Hepatocyte (in vitro differentiated cells): ENCODE measurements at places on chromosomes 12 and 14. TPM values are rescaled to one million over a fixed set of nuclear protein-coding genes. Genes with fewer than 3 reads are reported as not detected.

GRCh38 chr12:89389755-89390661 lies 37.7 kb upstream of the DUSP6 start:
- DNase-seq, result peak; percentile 40
- peak overlapping the region; percentile 84 for H3K27ac ChIP-seq
- peaks cover 30% of the 10 kb centered on the region for H3K4me1 ChIP-seq
- H3K27me3 ChIP-seq, result no peaks in the 10 kb centered on the region
- H3K4me3 ChIP-seq, result no peak overlapping the region

The SLC25A47 gene
- 1.6 and 1.8 TPM in 2 replicates for total RNA-seq

The LGR5 gene
- total RNA-seq, result 5.7 and 7.2 TPM in 2 replicates

GRCh38 chr14:69572841-69573135 lies 1.9 kb downstream of the CCDC177 start:
- no peak overlapping the region for H3K4me3 ChIP-seq
- no peak for DNase-seq
- H3K27ac ChIP-seq, result no peak overlapping the region
- H3K36me3 ChIP-seq, result no peaks in the 10 kb centered on the region
- peaks cover 62% of the 10 kb centered on the region for H3K27me3 ChIP-seq

- no peaks in the 10 kb centered on the region for H3K4me1 ChIP-seq
- no peak for DNase-seq
- H3K27me3 ChIP-seq, result no peaks in the 10 kb centered on the region
Observed at GRCh38 chr12:112183141-112184021, 58.0 kb downstream of the TRAFD1 start.

DNA sequence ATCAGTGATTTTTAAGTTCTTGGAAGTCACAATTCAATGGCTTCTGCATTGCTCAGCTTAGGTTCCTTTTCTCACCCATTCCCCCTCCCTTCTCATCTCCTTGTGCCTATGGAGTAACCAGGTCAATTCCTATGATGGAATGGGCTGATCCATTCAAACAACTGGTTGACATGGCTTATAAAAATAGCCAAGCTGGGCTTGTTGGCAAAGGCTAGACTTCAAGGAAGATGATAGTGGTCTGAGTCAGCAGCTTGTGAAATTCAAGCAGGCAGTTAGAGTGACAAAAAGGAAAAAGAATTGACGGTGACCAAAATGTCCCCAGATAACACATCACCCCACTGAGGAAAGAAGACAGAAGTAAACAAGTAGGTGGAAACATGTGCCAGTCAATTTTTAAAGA lies 119.9 kb upstream of the PCED1B start:
- no peak overlapping the region for H3K4me3 ChIP-seq
- no peak overlapping the region for H3K27ac ChIP-seq
- no peaks in the 10 kb centered on the region for H3K27me3 ChIP-seq
- no peak for DNase-seq
- no peaks in the 10 kb centered on the region for H3K36me3 ChIP-seq

DNA sequence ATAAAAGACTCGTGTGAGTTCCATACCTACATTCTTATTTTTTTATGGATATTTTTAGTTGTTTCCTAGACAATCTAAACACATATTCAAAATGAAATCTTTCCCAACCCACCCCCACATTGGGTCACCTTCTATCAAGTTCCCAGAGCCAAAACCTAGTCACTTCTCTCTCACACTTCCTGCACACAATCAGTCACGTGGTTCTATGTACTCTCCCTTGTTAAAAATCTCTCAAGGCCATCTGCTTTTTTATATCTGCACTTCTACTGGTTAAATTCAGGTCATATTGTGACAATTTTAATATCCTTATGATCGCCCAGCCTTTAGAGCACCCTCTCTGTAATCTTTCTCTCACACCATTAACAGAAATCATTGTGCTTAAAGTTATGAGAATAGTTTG lies 175.0 kb upstream of the SYT10 start:
- H3K27me3 ChIP-seq, result no peaks in the 10 kb centered on the region
- H3K4me3 ChIP-seq, result no peak overlapping the region
- DNase-seq, result no peak
- no peaks in the 10 kb centered on the region for H3K36me3 ChIP-seq
- no peak overlapping the region for H3K27ac ChIP-seq

The SLC39A2 gene
- total RNA-seq, result 3.3 and 4.2 TPM in 2 replicates

DNA sequence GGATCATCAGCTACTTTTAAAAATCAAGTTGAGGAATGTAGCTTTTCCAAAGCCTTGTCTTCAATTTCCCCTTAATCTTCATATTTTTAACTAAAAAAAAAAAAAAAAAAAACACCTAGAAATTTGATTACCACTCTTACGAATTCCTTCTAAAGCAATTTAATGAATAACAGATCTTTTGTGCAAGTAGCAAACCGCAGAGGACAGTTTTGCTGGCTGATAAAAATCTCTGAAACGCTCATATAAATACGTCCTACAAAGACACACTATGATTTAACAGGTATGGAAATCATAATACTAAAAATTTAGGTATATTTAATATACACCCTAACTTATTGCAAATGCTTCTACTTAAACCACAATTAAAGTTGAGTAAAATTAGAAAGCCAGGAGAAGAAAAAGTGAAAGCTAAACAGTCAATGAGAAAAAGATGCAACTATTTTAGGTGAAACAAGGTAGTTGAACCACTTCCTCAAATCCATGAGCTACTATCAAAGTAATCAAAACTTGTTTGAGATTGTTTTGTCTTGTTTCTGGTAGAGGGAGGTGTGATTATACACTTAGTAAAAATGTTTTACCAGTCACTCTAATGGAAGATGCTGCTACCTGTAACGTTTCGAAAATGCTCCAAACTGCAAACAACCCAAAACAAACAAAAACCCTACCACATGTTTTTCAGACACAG lies 2.2 kb downstream of the PAWR start:
- peak overlapping the region; percentile 97 for H3K27ac ChIP-seq
- no peak for DNase-seq
- H3K4me3 ChIP-seq, result peak overlapping the region; percentile 82
- H3K36me3 ChIP-seq, result no peaks in the 10 kb centered on the region

- H3K27me3 ChIP-seq, result no peaks in the 10 kb centered on the region
- DNase-seq, result no peak
- no peak overlapping the region for H3K4me3 ChIP-seq
Observed at GRCh38 chr14:95727056-95727700, 13.3 kb upstream of the TCL1A start.

The TDP1 gene
- total RNA-seq, result 14.7 and 19.4 TPM in 2 replicates

GRCh38 chr14:104395276-104395675 lies 184.3 kb upstream of the C14orf180 start:
- no peak overlapping the region for H3K27ac ChIP-seq
- no peak overlapping the region for H3K4me3 ChIP-seq
- no peaks in the 10 kb centered on the region for H3K36me3 ChIP-seq
- H3K4me1 ChIP-seq, result peaks cover 7% of the 10 kb centered on the region
- DNase-seq, result no peak

DNA sequence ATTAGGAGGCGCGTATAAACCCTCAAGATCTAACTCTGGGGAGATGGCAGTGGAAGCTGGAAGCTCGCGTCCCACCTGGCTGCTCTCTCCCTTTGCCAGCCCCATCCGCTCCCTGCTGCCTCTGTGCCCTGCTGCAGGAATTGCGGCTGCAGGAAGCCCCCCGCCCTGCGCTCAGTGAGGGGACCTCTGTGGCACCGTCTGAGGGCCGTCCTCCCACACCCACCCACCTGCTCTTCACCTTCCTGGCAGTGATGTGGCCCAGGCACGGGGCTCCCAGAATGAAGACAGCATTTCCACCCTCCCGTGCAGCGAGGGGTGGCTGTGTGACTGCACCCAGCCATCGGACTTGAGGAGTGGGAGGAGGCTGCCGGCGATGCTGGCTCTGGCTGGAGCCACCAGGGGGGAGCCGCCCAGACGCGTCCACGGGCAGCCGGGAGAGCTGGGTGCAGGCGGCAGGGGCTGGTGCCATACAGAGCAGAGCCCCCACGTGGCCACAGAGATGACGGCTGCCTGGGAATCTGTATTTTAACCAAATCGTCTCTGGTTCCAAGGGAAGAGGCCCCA lies 28.3 kb upstream of the GALNT9 start:
- H3K36me3 ChIP-seq, result no peaks in the 10 kb centered on the region
- H3K4me1 ChIP-seq, result peaks cover 4% of the 10 kb centered on the region
- H3K4me3 ChIP-seq, result no peak overlapping the region
- peaks cover 7% of the 10 kb centered on the region for H3K27me3 ChIP-seq
- no peak for DNase-seq

The DNAI7 gene
- not detected in 2 replicates for total RNA-seq

DNA sequence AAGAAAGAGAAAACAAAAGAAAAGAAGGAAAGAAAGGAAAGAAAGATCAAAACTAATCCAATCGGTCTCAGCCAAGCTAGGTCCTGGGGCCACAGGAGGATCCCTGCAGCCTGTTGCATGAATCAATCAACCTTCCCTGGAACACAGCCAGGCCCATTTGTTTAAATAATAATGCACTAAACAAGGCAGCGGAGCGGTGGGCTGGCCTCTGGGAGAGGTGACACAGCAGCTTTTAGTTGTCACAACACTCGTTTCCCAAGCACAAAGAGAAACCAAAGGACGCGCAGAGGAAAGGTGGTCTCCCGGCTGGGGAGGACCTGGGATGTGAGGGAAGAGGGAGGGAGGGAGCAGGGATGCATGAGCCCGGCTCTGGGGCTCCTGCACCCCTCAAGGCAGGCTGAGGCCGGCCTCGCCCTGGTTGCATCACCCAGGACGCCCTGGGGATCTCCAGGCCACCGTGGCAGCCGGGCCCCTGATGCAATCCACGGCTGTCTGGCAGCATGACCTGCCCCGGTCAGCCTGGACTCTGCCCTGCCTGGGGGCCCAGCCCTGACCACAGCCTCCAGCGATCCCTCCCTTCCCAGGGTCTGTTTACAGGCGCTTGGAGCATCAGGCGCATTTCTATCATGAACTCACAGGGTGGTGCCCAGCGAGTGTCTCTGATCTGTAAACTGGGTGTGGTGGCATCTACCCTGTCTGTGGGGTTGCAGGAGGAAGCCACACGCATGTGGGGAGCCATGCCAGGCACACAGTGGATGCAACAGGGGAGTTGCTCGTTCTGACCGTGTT lies 32.5 kb downstream of the MMP17 start:
- peaks cover 21% of the 10 kb centered on the region for H3K4me1 ChIP-seq
- no peak overlapping the region for H3K4me3 ChIP-seq
- peak; percentile 90 for DNase-seq
- H3K36me3 ChIP-seq, result no peaks in the 10 kb centered on the region
- no peaks in the 10 kb centered on the region for H3K27me3 ChIP-seq

DNA sequence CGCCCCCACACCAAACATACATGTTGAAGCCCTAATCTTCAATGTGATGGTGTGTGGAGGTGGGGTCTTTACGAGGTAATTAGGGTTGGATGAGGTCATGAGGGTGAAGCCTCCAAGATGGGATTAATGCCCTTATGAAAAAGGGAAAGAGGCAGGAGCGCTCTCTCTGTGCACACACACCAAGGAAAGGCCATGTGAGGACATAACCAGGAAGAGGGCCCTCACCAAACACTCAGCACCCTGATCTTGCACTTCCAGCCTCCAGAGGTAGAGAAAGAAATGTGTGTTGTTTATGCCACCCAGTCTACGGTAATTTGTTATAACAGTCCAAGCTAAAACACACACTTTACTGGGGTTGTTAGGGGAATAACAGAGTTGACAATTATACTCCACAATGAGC lies 14.6 kb upstream of the PITPNM2 start:
- H3K36me3 ChIP-seq, result no peaks in the 10 kb centered on the region
- peak overlapping the region; percentile 36 for H3K27ac ChIP-seq
- H3K27me3 ChIP-seq, result no peaks in the 10 kb centered on the region
- H3K4me1 ChIP-seq, result peaks cover 16% of the 10 kb centered on the region

GRCh38 chr12:32134101-32134888 lies 27.6 kb downstream of the BICD1 start:
- H3K36me3 ChIP-seq, result no peaks in the 10 kb centered on the region
- DNase-seq, result no peak
- no peaks in the 10 kb centered on the region for H3K4me1 ChIP-seq

The LIN7A gene
- 9.9 and 11.8 TPM in 2 replicates for total RNA-seq

GRCh38 chr14:61661471-61662400 lies 33.6 kb upstream of the HIF1A start:
- no peaks in the 10 kb centered on the region for H3K27me3 ChIP-seq
- no peak overlapping the region for H3K4me3 ChIP-seq
- peaks cover 6% of the 10 kb centered on the region for H3K4me1 ChIP-seq
- H3K27ac ChIP-seq, result peak overlapping the region; percentile 61
- no peaks in the 10 kb centered on the region for H3K36me3 ChIP-seq
- no peak for DNase-seq

DNA sequence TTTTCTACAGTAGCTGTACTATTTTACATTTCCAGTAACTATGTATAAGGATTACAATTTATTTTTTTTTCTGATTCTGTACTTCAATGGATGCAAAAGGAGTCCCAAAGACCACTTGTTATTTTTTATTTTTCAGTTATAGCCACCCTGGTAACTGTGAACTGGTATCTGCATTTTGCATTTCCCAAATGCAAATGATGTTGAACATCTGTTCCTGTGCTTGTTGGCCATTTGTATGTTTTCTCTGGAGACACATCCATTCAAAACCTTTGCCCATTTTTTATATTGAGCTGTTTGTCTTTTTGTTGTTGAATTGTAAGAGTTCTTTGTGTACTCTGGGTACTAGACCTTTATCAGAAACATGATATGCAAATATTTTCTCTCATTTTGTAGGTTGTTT lies 485.6 kb downstream of the LRIG3 start:
- no peaks in the 10 kb centered on the region for H3K36me3 ChIP-seq
- H3K4me1 ChIP-seq, result no peaks in the 10 kb centered on the region
- no peak for DNase-seq
- no peaks in the 10 kb centered on the region for H3K27me3 ChIP-seq
- H3K4me3 ChIP-seq, result no peak overlapping the region

DNA sequence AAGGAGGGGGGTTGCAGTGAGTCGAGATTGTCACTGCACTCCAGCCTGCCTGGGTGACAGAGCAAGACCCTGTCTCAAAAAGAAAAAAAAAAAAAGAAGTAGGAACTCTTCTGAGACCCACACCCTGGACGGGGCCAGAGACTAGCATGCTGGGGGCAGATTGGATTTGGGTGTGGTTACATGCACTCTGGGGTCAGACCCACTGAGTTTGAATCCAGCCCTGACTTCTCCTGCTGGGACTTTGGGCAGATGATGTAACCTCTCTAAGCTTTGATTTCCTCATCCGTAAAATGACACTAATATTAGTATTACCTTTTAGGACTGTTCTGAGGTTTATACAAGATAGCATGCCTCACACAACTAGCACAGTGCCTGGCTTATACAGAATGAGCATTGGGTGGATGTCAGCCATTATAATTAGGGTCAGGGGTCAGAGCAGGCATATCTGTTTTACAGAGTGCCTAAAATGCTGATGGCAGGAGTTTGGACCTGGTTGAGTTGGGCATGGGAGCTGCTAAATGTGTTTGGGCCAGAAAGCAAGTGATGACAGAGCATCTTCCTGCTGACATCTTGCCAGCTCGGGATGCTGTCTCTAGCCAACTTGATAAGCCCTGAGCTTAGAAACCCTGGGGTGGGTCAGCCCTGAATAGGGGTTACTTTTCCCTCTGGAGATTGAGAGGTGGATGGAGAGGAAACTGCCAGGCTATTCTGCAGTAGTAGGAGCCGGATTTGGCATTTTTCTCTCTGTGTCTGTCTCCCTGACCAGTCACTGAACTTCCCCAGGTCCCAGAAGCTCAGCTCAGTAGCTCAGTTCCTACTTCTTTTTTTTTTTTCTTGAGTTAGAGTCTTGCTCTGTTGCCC lies 15.5 kb downstream of the TPCN1 start:
- H3K27ac ChIP-seq, result peak overlapping the region; percentile 8
- peaks cover 32% of the 10 kb centered on the region for H3K4me1 ChIP-seq
- no peak for DNase-seq
- no peak overlapping the region for H3K4me3 ChIP-seq
